ENCODE measurements at places on chromosomes 12 and 14.

- DNase-seq, result no peak
Measured at GRCh38 chr12:110647631-110648040, 33.7 kb downstream of the TCTN1 start.

DNA sequence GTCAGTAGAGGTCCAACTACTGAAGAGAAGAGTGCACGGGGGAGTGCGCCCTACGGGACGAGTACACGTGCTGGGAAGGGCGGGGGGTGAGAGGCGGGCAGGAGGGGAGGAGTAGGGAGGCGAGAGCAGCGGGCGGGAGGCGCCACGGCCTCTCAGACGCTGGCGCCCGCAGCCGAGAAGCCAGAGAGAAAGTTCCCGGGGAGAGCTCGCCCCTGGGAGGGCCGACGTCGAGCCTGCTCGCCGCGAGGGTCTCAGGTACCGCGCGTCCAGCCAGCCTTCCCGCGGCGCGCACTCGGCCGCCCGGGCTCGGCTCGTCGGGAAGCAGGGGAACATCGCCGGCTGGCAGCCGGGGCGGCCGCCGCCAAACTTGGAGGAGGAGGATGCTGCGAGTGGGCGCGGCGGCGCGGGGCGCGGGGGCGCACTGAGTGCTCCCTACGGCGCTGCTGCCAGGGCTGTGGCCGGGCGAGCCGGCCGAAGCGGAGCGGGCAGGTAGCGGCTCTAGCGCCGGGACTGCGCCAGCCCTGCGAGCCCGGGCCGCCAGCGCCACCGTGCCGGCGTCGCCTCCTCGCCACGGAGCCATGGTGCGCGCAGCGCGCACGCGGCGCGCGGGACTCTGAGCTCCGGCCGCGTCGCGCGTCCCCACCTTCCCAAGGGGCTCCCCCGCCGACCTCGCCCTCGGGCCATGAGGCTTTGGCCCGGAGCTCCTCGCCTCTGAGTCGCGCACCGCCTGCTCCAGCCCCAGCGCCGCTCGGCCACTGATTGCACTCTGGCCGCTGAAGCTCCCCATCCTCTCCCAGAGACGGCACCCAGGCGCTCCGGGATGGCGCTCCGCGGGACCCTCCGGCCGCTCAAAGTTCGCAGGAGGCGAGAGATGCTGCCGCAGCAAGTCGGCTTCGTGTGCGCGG is at the start of gene SLC24A4:
SLC24A4 (plus strand) TSS at position 155 of the 905 bp plus-strand sequence; CDS start at position 821, 666 bp downstream.
- no peak for DNase-seq

GRCh38 chr12:52896190-52897100 is 8.4 kb downstream of the KRT8 start:
- no peak for DNase-seq

GRCh38 chr14:37903343-37904191 is 304.1 kb upstream of the SSTR1 start:
- DNase-seq, result no peak

DNA sequence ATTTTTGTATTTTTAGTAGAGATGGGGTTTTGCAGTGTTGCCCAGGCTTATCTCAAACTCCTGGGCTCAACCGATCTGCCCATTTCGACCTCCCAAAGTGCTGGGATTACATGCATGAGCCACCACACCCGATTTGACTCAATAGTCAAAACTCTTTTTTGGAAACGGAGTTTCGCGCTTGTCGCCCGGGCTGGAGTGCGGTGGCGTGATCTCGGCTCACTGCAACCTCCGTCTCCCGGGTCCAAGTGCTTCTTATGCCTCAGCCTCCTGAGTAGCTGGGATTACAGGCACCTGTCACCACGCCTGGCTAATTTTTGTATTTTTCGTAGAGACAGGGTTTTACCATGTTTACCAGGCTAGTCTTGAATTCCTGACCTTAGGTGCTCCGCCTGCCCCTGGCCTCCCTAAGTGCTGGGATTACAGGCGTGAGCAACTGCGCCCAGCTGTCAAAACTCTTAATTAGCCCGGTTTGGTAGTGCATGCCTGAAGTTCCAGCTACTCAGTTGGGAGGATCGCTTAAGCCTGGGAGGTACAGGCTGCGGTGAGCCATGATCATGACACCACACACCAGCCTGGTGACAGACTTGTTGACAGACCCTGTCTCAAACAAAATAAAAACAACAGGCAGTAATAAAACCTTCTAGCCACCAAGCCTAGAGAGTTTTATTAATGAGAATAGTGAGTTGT is 12.4 kb downstream of the MED21 start:
- no peak for DNase-seq

DNA sequence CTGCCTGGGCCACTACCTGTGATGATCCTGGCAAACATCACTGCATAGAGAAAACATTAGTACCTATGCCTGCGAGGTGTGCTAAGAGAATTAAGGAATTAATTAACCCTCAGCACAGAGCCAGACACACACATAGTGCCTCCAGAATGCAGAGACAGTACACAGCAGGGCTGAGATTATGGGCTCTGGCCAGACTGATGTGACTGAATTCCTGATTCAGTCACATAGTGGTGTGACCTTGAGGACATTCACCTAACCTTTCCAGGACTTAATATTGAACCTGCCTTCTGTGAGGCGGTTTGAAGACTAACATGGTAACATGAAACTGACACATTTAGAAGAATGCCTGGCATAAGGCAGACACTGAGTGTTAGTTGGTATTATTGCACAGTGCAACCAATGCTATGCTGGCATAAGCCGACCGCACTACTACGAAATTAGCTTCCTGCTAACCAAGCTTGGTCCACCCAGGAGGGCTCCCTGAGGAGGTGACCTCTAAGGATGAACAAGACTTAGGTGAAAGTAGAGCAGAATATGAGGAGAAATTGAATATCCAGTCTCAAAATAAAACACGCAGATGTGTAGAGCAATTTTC is 32.0 kb upstream of the SELPLG start:
- DNase-seq, result no peak

- DNase-seq, result peak; percentile 29
Measured at GRCh38 chr14:55731881-55732498, 152.0 kb downstream of the KTN1 start.

DNA sequence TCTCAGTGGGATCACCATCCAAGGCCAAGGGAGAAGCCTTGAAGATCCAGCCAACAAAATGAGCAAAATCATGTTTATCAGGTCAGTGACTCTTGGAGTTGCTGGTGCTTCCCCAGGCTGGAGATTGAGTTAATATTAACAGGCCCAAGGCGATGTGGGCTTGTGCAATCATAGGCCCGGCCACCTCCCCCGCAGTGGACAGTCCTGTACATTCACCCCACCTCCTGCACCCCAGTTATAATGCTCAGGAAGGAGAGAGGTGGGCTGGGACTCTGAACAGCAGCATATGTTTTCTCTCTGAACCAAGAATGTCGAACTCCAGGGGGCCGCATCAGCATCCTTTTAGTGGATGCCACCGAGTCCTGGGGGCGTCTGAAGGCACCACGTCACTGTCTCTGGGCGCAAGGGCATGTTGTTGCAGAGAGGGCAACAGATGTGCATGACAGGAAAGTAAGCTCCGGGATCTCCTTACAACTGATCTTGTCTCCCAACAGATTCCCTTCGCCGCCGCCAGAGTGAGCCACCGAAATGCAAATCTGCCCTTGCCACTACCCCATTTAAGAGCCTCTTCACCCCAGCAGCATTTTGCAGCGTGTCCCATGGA is 32.2 kb upstream of the SERPINA6 start:
- no peak for DNase-seq

DNA sequence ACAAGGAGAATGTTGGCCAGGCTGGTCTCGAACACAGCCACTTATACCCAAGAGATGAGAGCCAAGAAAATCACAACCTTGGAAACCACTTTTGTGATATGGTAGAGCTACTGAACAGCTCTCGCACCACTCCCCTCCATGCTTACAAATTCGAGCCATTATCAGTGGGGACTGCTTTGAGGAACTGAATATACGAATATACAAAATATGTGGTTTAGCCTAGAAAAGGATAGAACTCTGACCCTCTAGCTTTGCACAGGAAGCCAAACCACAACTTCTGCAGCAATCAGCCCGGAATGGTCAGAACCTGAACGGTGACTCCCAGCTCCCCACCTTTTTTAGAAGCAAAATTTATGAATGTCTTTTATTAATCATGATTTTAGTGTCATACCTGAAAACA is 129.8 kb upstream of the TMEM132C start:
- DNase-seq, result no peak

- DNase-seq, result no peak
Measured at GRCh38 chr12:128966203-128966810, 113.0 kb downstream of the GLT1D1 start.

- DNase-seq, result no peak
Measured at GRCh38 chr12:121099779-121100178, 32.9 kb upstream of the P2RX7 start.

GRCh38 chr14:96178461-96179321 is 25.9 kb upstream of the BDKRB2 start:
- DNase-seq, result no peak

- no peak for DNase-seq
Measured at GRCh38 chr12:112842441-112842840, 50.9 kb downstream of the RPH3A start.

DNA sequence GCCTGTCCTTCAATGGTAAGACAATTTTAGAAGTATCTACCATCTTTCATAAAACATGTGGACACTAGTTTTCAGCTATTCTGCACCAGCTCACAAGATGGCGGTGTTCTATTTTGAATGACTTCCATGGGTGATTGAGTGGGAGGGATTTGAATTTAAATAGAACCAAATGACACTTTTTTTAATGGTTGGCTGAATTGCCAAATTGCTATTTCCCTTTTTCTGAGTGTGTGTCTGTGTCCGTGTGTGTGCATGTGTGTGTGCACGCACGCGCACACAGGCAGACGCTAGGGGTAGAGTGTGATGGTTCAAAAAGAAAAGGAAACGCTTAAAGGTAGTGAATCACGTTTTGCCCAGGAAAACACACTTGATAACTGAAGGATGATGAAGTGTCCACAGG is 362.6 kb downstream of the DAD1 start:
- DNase-seq, result no peak

DNA sequence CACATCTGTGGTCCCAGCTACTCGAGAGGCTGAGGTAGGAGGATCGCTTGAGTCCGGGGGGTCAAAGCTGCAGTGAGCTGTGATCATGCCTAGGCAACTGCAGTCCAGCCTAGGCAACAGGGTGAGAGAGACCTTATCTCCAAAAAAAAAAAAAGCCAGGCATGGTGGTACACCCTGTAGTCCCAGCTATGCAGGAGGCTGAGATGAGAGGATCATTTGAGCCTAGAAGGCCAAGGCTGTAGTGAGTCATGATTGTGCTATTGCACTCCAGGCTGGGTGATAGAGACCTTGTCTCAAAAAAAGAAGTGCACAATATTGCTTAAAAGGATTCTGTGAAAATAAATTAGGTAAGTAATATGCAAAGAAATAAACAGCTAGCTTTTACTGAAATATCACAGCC is 17.0 kb downstream of the NAA25 start:
- no peak for DNase-seq

DNA sequence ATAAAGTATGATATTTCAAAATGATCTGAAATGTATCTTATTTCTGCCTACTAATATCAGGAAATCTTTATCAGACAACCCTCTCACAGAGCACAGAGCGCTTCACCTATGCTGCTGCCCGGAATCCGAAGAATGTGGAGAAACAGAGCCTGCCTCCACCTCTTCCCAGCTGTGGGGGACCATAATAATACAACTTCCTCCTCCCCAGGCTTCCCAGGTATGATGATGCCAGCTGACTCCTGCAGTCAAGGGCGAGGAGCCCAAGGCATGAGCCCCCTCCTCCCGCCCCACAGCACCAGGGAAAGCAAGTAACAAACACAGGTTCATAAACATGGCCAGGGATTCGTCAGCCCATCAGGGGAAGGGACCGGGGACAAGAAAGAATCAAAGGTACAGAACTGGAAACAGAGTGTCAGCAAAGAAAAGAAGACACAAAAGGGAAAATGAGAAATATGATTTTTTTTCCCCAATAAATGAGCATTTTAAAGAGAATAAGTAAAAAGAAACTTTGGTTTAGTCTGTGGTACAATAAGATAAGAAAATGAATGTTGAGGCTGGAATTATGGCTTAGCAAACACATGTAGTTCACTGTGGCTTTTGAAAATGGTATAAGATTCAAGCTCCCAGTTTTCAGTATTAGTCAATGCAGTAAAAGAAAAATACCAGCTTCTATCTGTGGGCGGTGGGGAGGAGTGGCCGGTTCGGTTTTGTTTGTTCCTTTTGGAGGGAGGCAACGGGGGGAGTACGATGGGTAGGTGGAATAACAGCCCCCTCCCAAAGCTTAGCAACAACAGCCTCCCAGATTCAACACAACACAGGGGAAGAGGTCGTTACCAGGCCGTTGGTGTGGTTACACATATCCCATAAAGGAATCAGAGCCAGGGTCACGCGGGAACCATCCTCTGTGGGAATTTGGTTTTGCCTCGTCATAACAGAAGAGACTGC is 68.3 kb downstream of the SETD3 start:
- DNase-seq, result peak; percentile 3

- DNase-seq, result no peak
Measured at GRCh38 chr12:127115468-127116035, 1151.4 kb upstream of the TMEM132C start.

- DNase-seq, result no peak
Measured at GRCh38 chr12:90091809-90092208, 383.2 kb upstream of the ATP2B1 start.

DNA sequence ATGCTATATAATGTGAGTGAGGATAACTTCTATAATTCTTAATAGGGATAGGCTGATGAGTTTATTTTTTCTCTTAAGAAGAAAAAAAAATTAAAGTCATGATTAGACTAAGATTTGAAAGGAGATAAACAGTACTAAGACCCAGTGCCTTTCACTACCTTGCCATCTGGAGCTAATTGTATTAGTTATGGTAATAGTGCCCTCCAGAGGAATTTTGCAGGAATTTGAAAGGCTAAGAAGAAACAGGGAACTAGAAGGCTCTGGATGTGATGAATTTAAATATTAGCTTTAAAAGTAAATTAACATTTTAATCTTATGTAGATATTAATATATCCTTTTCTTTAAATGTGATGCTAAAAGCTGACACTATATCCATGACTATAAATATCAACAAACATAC is 36.6 kb upstream of the PIK3C2G start:
- no peak for DNase-seq

- no peak for DNase-seq
Measured at GRCh38 chr12:130155416-130156073, 6.7 kb upstream of the FZD10 start.

GRCh38 chr12:114238808-114239207 is 167.1 kb downstream of the TBX5 start:
- DNase-seq, result no peak

GRCh38 chr14:69652942-69653684 is 41.7 kb downstream of the SUSD6 start:
- no peak for DNase-seq

DNA sequence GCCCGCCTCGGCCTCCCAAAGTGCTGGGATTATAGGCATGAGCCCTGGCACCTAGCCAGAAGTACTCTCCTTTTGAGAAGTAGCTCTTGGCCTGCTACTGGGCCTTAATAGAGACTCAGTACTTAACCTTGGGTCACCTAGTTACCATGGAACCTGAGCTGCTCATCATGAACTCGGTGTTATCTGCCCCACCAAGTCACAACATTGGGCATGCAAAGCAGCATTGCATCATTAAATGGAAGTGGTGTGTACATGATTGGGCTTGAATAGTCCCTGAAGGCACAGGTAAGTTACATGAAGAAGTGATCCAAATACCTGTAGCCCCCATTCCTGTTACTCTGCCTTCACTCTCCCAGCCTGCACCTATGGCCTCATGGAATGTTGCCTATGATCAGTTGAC is 18.0 kb upstream of the ATF7 start:
- no peak for DNase-seq

Data from stimulated activated naive CD4-positive, alpha-beta T cell treated with Interleukin-2 at 50 U/mL for 16 hours (primary cell).